ENCODE measurements at places on chromosomes 12 and 14.

DNA sequence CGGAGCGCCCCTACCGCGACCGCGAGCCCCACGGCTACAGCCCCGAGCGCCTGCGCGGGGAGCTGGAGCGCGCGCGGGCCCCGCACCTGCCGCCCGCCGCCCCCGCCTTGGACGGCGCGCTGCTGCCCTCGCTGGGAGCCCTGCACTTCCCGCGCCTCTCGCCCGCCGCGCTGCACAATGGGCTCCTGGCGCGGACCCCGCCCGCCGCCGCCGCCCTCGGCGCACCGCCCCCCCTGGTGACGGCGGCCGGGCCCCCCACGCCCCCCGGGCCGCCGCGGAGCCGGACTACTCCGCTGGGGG is 27.0 kb downstream of the LRCOL1 start:
- DNase-seq: no peak

DNA sequence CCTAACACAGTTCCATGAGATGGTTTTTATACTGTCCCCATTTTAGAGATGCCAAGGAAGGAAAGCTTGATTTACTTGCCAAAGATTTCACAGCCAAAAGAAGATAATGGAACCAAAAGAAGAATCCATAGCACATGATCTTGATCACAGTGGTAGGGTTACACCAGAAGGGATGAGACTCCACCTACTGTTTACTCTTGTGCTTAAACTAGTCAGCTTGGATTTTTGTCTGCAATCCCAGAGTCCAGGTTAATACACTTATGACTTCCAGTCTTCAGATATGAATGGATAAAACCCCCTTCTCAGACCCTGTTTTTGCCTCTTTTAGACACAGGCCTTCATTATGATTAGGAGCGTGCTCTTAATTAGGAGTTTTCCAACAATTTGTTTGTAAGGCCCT is 454.2 kb downstream of the AEBP2 start:
- no peak for DNase-seq

GRCh38 chr12:3102771-3103410 is 25.7 kb downstream of the TSPAN9 start:
- no peak for DNase-seq

- no peak for DNase-seq
Observed at GRCh38 chr12:18970603-18971002, 158.9 kb upstream of the PLEKHA5 start.

GRCh38 chr12:50065726-50066310 is 8.4 kb downstream of the ASIC1 start:
- no peak for DNase-seq

GRCh38 chr14:103259184-103259583 is 74.9 kb upstream of the EIF5 start:
- DNase-seq: no peak

DNA sequence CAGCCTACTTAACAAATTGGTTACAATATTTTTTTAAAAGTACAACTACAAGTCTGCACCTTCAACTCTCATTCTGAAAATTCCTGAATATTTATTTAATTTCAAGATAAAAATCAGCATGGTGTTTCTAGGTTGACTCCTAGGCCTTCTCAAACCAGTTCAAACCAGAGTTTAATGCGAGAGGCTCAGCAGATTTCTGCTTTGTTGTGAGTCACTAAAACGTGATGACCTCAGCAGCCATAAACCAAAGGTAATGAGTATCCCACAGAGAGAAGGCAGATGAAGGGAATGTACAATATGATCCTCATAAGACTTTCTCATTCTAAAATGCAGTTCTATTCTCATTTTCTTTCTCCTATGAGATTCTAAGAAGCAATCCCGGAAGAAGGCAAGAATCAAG is 1.5 kb downstream of the PRDM4 start:
- no peak for DNase-seq

DNA sequence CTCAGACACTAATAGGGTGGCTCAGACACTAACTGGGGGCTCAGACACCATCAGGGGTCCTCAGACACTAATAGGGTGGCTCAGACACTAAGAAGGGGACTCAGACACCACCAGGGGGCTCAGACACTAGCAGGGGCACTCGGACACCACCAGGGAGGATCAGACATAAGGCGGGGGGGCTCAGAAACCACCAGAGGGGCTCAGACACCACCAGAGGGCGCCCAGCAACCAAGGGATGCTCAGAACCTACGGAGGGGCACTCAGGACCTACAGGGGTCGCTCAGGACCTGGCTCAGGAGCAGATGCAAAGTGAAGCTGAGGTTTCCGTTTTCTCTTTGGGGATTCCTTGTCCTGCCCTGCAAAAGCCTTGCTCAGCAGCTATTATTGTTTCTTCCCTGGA is 448.5 kb downstream of the TMEM121 start:
- no peak for DNase-seq

DNA sequence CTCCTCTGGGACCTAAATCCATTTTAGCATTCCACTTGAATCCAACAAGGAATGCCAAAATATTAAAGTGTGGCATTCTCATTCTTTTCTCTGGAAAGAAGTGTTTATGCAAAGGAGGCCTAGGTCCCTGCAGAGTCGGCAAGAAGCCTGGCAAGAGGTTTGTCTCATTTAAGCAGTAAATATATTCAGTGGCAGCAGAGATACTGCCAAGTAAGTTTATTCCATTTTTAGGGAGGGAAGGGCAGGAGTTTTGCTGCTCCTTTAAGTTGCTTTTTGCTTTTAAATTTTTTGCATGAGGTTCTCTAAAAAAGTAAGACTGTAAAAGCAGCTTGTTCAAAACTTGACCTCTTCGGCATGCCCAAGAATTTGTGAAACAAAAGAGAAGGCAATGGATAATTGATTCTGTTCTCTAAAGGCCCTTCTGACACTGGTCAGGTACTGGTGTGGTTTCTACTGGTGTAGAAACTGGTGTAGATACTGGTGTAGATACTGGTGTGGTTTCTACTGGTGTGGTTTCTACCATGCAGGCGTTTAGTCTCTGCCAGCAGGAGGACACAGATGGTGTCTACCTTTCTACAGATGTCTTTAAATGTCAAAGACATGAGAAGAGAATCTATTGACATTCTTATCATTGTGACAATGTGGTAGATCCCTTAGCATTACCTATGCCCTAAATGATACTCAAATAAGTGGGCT is 107.3 kb downstream of the SAMD4A start:
- no peak for DNase-seq

- DNase-seq: no peak
Observed at GRCh38 chr12:64675795-64676194, 65.5 kb downstream of the RASSF3 start.

GRCh38 chr12:112901271-112901670 is 5.5 kb upstream of the OAS1 start:
- DNase-seq: no peak

DNA sequence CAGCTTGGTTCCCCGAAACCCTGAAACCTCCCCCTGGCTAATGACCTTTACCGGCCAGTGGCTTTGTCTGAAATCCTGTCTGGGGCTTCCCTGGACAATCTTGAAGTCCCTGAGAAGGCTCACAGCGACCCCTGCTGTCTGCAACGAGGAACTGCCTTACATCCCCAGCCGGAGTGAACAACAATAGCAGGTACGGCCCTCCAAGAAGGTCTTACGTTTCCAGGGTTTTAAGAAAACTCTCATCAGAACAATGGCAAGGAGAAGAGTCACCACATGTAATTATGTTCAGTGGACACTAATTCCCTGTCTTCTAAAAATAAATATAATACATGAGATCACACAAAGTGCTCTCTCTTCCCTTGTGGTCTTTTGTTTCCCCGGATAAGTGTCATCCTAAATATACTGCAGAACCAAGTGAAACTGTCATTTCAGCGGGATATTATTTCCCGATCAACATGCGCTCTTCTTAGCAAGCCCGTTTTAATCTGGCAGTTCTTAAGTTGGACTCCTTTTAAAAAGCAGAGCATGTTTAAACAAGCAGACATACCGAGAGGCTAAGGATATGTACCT is 53.3 kb downstream of the RBM19 start:
- DNase-seq: no peak

Data from mesenteric fat pad (tissue), 1 donor.